ENCODE measurements at places on chromosomes 11 and 22.

DNA sequence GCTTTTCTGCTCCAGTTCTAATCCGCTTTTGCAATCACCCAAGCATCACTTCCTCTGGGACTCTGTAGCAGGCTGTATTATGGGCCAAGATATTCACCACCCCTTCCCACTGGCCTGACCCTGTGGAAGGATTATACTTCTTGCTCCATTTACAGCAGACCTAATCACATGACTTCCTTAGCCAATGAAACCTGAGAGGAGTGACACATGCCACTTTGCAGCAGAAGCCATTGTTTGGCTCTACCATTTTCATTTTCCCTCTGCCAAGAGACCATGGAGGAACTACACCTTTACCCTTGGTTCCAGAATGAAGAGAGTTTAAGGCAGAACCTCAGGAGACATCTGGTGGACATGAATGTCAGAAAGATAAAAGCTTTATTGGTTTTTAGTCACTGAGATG lies 134.9 kb upstream of the HSD17B12 start:
- no peaks in the 10 kb centered on the region for H3K4me1 ChIP-seq
- H3K36me3 ChIP-seq: no peaks in the 10 kb centered on the region
- no peak overlapping the region for H3K27ac ChIP-seq

DNA sequence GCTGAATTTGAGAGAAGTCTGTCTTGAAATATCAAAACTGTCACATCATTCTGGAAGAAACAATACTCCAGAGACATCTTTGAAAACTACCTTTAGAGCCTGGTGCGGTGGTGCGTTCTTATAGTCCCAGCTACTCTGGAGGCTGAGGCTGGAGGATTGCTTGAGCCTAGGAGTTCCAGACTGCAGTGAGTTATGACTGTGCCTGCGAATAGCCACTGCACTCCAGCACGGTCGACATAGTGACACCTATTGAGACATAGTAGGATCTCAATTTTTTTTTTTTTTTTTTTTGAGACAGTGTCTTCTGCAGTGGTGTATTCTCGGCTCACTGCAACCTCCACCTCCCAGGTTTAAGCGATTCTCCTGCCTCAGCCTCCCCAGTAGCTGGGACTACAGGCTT lies 11.5 kb upstream of the AIFM3 start:
- no peak overlapping the region for H3K4me3 ChIP-seq
- no peaks in the 10 kb centered on the region for H3K27me3 ChIP-seq

DNA sequence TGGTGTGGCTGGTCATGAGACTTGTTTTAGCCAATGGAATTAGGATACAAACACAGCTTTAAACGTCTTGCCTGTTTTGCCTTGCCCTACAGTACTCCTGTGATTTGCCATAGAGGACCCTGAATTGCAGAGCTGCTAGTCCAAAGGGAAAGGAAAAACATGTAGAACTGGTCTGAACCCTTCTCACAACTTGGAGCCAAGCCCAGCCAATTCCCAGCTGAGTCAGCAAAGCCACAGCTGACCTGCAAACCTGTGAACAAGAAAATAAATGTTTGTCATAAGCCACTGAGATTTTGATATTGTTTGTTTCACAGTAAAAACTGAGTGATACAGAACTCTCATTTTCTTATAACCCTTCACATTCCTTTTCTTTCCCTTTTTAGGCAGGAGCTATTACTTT lies 360.5 kb upstream of the API5 start:
- H3K27me3 ChIP-seq: no peaks in the 10 kb centered on the region
- H3K27ac ChIP-seq: no peak overlapping the region
- H3K4me3 ChIP-seq: no peak overlapping the region
- no peaks in the 10 kb centered on the region for H3K36me3 ChIP-seq
- H3K4me1 ChIP-seq: no peaks in the 10 kb centered on the region

DNA sequence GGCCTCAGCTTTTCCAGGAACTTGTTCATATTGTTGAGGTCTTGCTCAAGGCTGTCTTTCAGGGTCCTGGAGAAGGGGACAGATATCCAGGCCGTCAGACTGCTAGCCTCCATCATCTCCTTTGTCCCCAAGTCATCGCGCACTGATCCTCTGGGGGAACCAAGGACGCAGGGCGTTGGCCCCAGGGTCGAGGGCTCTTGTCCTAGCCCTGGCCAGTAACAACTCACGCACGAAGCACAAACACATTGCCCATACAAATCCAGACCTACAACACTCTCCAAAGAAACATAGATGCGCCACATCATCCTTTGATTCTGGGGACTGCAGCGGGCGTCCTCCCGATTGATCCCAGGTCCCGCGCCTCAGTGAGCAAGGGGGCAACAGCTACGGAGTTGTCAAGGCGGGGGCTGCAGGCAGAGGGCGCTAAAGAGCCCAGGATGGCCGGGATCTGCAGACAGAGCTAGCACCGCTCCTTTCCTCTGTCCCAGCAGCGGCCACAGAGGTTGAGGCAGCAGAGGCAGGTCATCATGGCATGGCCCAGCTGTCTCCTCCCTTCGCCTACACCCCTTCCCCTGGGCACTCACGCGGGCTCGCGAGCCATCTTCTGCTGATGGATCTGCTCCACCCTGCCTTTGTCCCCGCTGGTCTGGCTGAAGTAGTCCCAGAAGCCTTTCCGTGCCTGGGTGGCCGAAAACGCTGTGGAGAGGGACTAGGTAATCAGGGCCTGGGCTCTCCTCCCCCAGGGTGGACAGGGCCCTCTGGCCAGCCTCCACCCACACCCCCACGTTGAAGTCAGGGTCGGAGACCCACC lies 472 bp downstream of the APOA5 start:
- DNase-seq: peak; percentile 79
- peaks cover 4% of the 10 kb centered on the region for H3K4me1 ChIP-seq
- peaks cover 5% of the 10 kb centered on the region for H3K36me3 ChIP-seq
- peak overlapping the region; percentile 13 for H3K4me3 ChIP-seq
- no peaks in the 10 kb centered on the region for H3K27me3 ChIP-seq
- no peak overlapping the region for H3K27ac ChIP-seq

GRCh38 chr11:43852057-43852636 lies 28.5 kb upstream of the ALKBH3 start:
- H3K4me1 ChIP-seq: no peaks in the 10 kb centered on the region
- H3K4me3 ChIP-seq: no peak overlapping the region
- DNase-seq: peak; percentile 92
- peaks cover 32% of the 10 kb centered on the region for H3K36me3 ChIP-seq
- no peaks in the 10 kb centered on the region for H3K27me3 ChIP-seq
- H3K27ac ChIP-seq: no peak overlapping the region

DNA sequence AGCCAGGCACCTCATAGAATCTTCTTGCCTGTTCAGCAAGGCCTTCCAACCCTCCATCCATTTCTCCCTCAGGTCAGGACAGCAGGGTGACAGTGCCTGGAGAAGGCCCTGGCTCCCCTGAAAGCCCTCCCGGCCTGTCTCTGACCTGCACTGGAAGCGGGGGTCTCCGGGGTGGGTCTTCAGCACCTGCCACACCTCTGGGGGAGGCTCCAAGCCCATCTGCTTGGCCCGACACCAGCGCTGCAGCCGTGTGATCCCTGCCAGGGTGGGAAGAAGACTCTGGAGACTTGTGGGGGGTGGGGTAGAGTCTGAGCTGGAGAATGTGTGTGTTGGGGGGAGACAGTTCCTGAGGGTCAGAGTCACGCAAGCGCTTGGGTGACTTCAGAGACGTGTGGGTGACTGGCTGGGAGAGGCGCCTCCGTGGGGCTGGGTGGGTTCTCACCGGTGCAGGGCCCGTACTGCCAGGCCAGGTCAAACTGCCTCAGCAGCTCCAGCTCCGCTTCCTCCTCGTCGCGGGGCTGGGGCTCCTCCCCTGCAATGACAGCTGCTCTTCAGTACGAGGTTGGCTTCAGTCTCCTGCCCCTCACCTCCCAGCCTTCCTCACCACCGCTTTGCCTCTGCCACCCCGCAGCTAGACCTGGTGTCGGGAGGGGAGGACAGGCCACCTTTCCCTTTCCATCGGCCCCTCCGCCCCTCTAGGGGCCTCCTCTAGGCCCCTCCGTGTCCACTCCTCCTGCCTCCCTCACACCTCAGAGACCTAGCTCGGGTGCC lies 615 bp downstream of the POLD4 start:
- peak overlapping the region; percentile 90 for H3K4me3 ChIP-seq
- DNase-seq: no peak
- H3K4me1 ChIP-seq: peaks cover 25% of the 10 kb centered on the region
- H3K36me3 ChIP-seq: no peaks in the 10 kb centered on the region
- no peaks in the 10 kb centered on the region for H3K27me3 ChIP-seq

All from A673 (cell line).